ENCODE measurements at places on chromosomes 1 and 21.

DNA sequence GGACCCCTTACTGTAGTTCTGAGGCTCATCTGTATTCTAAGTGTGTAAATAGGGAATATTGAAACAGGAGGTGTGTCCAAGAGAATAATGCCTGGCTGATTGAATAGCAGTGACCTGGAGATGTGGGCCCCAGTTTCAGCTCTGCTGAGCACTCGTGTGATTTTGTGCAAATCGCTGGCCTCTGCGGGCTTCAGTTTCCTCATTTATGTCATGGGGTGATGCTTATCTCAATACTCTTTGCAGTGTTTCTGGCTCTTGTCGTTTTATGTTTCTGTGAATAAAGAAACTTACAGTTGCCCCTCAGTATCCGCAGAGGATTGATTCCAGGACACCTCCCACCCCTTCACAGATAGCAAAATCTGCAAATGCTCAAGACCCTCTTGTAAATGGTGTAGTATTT is 5.0 kb downstream of the COG2 start:
- no peak for DNase-seq

DNA sequence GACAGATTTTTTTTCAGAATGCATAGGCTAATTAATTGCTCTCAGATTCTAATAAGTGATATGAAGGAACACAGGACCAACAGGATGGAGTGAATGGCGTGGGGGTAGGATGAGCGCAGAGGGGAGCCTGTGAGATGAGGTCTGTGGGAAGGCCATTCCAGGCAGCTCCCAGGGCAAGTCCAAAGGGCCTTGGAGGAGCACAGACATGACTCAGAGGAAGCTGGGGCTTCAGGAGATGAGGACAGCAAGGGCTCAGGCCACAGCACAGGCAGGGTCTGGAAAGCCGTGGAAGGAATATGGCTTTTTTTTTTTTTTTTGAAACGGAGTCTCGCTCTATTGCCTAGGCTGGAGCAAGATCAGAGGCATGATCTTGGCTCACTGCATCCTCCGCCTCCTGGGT is 35.1 kb downstream of the FMN2 start:
- DNase-seq: no peak

- no peak for DNase-seq
Measured at GRCh38 chr1:100795646-100795985, 76.1 kb downstream of the VCAM1 start.

DNA sequence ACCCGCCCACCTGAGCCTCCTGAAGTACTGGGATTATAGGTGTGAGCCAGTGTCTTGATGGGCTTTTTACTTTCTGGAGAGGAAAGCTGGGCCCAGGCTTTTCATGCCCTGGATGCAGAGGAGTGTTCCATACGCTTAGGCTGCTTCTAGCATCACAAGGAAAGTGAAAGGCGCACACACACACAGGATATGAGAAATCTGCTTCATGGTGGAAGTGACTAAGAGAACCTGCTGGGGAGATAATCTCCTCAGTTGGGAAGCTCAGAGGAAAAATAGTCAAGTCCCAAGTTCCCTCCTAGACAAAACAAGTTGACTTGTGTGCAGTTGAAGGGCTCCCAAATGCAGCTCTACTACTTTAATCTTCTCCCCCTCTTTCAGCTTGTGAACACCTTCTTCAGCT is 2.2 kb downstream of the NUDC start:
- no peak for DNase-seq

DNA sequence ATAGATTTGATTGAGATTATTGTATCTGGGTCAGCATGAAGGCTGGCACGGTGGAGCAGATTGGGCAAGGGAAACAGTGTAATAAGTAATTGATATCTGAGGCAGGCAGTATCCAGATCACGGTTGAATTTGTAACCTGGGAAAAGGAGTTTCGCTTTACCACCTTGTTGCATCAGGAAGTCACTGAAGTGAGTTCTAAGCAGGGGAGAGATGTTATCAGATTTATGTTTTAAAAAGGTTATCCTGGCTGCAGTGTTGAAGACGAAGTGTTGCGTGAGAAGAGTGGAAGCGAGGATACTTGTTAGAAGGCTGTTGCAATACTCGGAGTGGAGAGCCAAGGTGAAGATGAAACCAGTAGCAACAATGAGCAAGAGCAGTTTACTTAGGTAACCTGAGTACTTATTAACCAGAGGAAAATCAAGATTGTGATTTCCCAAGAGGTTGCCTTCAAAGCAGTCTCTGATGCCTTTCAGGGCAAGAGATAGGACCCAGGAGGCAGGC is 77.8 kb downstream of the LHX9 start:
- DNase-seq: no peak

DNA sequence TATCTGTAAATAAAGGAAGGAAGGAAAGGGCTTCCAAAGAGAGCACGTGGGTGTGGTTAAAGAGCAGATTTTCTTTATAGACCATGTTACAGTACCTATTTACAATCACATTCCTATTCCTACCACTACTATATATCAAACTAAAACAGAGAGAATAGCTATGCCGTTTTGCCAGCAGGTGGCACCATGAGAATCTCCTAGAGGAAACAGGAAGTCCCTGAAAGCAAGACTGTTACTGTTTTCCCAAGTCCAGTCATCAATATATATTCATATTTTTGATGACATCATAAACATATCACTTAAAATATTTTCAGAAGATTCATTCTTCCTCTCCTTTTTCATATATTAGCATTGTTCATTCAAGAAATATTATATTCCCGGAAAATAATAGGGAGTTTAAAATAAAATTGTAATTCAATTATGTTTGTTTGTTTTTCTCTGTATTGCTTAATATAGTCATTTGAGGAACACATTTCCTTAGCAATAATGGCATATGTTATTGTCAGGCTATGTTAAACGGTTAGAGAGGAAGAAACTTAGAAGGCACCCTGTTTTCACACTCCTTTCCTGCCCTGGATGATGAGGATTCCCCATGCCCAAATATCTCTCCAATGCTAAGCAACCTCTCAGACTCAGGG is 6.6 kb downstream of the CCDC190 start:
- peak; percentile 15 for DNase-seq

GRCh38 chr1:22971611-22972405 is 858 bp downstream of the LACTBL1 start:
- no peak for DNase-seq

DNA sequence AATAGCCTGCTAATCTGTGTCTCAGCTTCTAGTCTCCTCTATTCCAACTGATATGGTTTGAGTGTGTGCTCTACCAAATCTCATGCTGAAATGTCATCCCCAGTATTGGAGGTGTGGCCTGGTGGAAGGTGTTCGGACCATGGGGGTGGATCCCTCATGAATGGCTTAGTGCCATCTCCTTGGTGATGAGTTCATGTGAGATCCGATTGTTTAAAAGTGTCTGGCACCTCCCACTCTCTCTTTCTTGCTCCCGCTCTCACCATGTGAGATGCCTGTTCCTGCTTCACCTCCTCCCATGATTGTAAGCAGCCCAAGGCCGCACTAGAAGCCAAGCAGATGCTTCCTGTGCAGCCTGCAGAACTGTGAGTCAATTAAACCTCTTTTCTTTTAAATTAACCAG is 73.5 kb upstream of the CAMK1G start:
- no peak for DNase-seq

DNA sequence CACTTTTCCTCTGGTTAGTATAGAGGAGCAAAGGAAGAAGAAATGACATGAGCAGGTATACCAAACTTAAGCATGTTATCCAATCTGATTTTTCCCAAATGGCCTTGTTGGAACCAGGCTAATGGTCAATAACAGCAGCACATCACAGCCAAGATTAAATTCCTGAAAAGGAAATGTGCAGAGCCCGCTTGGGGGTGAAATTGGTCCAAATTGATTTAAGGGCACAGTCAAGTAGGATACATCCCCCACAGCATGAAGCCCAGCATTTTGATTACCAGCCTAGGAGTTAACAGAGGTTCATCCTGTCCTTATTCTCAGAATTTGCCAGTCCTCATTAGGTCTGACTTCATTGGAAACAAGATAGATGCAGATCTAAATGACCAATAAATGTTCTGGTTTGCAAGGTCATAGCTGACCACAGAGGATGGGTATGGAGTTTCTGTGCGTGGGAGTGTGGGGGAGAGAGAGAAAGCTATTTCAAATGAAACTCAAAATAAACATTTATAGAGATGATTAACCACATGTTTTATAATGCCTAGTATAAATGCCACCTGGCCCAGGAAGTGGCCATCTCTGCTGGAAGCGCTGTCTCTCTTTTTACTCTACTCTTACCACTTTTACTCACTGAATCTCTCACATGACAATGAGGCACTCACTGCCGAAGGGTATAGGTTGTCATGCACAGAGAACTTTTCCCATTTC is 38.7 kb downstream of the RGS5 start:
- no peak for DNase-seq

GRCh38 chr1:61156576-61157467 is 74.5 kb downstream of the NFIA start:
- no peak for DNase-seq

DNA sequence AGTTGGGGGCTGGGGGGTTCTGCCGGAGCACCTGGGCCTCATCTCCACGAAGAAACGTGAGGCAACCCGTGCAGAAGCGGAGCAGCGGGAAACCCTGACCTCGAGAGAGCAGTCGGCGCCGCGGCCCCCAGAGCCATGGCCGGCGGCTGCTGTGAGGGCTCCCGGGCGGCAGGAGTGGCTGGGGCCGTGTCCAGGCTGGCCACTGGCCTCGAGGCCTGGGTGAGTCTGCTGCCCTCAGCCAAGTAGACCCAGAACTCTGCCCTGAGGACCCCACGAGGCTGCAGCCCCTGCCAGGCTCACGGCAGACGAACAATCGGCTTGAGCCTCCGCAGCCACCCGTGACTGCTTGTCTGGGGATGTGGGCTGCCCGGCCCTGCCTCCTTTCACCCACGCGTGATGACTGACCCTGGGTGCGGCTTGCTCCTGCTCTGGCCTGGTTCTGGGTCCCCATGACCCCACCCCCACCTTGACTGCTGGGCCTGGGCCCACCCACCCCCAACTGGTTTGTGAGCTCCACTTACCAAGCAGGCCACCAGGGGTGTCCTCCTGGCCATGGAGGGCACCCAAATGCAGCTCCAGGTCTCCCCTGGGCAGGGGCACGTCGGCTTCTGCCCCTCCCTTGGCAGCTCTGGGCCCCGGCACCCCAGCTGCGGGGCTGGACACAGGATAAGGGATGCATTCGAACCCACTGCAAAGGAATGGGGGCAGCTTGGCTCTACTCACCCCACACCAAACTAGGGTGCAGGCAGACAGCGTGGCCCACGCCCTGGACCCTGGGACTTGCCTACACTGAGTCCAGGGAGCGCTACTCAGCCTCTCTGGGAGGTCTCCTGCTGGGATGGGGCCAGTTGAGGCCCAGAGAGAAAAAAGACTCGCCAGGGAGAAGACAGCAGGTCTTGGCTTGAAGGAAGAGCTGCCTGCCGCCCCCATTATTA is 34.2 kb downstream of the MORN1 start:
- DNase-seq: no peak

DNA sequence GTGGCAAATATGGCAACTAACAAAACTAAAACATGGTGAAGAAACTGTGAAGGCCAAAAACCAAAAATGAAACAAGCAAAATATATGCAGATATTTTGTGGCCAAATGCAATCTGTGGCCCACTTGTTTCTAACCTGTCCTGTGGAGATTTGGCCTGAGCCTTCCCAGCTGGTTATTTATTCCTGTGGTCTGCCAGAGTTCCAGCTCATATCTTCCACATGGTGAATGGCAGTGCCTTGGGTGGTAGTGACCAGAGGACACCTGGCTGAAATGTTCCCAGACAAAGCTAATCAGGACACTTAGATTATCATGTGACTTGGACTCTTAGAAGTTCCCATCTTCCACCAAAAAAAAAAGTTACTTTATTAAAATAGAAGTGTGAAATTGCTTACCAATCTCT is 39.7 kb downstream of the RNASEL start:
- DNase-seq: no peak

DNA sequence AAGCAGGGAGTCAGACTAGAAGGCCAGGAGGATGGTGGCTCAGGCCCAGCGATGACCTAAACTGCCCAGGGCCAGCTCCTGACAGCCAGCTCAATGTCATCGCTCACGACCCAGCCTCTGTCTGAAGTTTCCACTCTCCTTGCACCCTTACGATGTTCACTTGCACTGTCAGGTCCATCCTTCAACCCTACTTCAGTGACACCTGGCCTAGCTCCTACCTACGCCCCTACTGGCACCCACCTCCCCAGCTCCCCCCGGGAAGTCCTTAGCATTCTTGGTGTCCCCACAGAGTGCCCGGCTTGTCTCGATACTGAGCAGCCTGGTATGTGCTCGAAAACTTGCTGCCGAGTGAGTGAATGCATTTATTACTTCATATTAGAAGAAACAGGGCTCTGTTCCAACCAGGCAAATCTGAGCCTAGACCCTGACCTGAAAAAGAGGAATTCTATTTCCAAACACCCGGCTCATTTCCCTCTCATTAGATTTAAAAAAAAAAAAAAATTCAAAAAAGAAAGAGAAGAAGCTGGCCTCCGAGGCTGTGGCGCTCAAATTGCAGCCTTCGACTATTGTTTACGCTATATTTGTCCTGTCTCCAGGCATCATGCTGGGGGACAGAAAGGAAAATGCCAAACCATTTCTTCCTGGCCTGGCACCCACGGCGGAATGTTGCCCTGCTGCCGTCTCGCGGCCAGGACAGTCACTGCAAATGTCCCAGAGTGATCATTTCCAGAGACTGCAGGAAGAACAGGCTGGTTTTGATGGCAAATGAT is 29.8 kb upstream of the LRRC38 start:
- no peak for DNase-seq

DNA sequence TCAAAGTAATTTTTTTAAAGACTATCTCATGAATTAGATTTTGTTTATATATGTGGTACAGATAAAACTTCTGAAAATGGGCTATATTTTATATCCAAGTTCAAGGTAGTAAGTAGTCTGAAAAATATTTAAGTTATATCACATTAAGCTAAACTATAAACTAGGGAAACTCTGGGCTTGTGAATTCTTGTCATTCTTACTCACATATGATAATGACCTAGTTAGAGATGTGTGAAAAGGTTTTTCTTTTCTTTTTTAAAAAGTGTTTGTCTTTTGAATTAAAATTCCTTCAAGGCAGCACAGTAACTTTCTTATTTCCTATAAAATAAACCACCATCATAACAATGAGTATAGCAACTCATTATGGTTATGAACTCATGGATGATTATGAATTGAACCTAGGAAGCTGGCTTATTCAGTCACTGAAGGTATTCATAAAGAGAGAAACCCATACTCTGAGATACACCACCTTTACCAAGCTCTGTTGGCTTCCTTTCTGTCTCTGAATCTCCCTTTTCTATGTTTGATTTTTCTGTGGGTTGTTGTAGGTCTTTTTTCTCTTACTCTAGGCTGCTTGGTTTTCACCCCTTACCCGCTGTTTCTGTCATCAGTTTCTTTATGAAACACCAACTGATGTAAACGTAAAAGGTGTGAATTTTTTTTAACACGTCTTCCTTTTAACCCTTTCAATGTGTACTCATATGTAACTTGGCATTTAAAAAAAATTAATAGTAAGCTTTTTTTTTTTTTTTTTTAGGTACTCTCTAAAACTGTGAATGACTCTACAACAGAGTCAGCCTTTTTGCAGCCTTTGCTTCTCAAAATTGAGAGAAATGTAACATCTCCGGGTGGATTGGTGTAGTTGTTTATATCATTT is 25.2 kb downstream of the IL12RB2 start:
- DNase-seq: no peak

GRCh38 chr1:30407865-30408580 is 315.4 kb downstream of the MATN1 start:
- DNase-seq: no peak
